SIG-M5 (cell line): ENCODE measurements at places on chromosomes 7 and 10.

GRCh38 chr10:125687507-125688185 is 4.7 kb upstream of the TEX36 start:
- DNase-seq = no peak

DNA sequence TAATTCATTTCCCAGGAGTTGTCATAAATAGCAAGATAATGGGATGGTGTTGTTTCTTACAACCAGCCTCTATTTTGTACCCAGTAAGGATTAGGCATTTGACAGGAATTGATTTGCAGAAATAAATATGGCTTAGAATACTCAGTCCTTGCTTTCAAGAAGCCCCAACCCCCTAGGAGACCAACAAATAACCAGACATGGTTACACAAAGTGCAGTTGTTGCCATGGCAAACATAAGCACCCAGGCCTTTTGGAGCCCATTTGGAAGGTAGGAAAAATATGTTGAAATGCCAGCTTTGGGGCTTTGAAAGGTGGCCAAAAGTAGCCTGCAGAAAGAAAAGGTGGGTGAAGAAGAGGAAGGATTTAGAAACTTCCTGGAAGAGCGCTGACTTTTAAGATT is 397.5 kb downstream of the CDC14C start:
- no peak for DNase-seq

- DNase-seq = no peak
These were observed 615.1 kb downstream of the SUGCT start for GRCh38 chr7:40749877-40750276.

DNA sequence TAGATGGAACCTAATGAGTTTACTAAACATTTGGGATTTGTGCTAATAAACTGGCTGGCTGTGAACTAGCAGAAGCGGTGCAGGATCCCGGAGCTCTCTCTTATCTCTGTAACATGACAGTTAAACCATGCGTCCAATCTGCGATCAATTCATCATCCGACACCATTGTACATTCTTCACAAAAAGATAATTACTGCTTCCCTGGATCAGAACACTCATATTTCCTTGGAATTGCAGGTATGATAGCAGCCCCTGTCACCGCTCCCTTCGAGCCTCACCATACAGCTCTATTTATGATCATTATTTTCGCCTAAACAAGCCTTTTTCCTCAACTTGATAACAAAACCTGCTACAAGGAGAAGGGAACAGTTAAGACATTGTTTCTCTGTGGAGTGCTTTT is 18.5 kb downstream of the EBF3 start:
- no peak for DNase-seq

DNA sequence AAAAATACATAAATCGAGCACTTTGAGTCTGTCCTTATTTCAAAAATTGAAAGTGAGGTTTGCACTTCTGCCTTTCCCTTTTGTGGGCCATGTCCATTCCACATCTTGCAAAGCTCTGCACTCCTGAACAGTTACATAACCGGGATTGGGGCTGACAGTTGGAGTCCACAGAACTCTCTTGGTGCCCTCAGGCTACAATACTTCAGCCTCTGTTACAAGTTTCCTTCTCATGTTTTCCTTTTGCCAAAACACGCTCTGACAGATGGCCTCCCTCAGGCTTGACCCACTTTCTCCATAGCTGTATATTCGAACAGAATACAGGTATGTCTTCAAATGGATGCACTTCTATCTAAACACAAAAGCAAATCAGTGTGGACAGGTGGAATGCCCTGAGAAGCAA is 335.9 kb downstream of the WDR37 start:
- no peak for DNase-seq

- no peak for DNase-seq
These were observed 768.0 kb upstream of the PHF14 start for GRCh38 chr7:10205696-10206095.

- DNase-seq = no peak
These were observed 114.5 kb downstream of the PON1 start for GRCh38 chr7:95209788-95210187.

DNA sequence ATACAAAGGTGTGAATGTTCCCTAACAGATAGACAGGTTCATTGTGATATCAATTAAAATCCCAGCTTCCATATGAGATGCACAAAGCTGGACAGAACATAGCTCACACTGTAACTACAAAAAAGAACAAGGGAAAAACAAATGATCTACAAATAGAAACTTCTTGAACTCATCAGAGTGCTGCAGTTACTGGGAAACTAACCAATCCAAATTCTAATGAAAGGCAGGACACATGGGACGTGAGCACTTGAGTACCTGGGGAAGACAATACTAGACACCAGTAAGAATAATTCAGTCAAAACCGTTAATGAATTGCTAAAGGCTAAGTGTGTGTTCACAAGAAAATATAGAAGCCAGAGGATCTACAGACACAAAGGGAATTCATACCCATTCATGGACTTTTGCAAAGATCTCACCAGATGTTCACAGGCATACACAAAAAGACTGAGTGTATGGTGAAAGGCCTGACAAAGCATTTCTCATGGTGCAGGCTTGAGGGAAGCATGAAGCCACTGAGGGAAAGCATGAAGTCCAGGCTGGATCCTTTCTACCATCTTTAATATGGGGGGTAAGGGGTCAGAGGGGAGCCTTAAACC is 7.8 kb upstream of the GPR22 start:
- no peak for DNase-seq

DNA sequence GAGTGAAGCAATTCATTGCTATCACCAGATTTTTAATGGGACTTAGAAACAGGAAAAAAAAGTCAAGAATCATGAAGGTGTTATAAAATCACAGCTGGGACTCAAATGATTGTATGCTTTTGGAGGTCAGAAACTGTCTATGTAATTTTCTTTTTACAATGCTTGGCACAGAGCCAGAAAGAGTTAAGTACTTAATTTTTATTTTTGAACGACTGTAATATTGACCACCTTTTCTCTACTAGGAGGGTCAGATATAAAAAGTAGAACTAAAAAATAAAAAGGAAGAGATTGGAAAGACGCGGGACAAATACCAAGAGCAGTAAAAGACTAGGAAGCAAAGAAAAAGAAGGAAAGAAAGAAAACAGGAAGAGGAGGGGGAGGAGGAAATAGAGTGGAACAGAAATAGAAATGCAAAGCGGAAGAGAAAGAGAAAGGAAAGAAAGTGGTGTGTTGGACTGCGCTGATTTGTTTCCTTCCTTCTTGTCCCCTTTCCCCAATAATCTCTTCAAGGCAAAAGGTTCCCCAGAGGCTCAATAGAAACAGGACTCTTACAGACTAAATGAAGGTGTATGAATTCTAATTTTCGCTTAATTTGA is 23.2 kb upstream of the C1GALT1 start:
- no peak for DNase-seq

DNA sequence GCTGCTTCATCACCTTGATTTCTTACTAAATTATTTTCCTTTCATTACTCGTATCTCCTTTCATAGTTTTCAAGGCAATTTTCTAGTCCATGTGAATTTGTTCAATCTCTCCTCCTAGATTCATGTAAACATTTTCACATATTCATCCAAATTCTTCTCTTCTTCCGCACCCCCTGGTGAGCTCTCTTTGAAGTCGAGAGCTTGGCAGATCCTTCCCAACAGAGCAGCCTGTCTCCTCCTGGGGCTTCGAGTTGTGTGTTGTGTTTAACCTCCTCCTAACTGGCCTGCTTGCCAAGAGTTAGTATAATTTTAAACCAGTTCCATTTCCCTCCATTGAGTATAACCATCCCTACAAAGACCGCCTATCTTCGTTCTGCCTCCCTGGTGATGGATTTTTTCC is 272.4 kb upstream of the CELF2 start:
- DNase-seq = no peak

- DNase-seq = no peak
These were observed 24.3 kb upstream of the PDZD8 start for GRCh38 chr10:117399341-117400196.

- no peak for DNase-seq
These were observed 12.0 kb downstream of the LSM8 start for GRCh38 chr7:118195837-118196474.

GRCh38 chr10:107727767-107728317 is 563.3 kb upstream of the SORCS1 start:
- DNase-seq = no peak

DNA sequence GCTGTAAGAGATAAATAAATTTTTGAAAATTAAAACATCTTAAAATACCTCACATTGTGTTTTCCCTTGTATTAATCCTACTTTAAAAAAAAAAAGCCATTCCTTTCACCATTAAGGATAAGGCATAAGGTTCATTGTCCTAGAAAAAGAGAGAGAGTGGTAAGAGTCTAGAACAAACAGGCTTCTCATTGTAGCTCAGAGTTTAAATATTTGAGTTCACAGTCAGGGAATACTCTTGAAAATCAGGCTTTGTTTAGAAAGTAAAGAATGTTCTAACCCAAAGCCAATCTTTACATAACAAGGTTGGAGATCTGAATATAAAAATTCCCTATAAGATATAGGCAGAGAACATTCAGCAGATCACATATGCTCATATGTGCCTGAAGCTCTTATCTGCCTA is 40.2 kb upstream of the TES start:
- no peak for DNase-seq

- DNase-seq = no peak
These were observed 52.9 kb downstream of the ELMO1 start for GRCh38 chr7:37395618-37396259.

- DNase-seq = no peak
These were observed 173.4 kb downstream of the ST7 start for GRCh38 chr7:117126676-117127075.

- DNase-seq = no peak
These were observed 31.0 kb upstream of the ABCB4 start for GRCh38 chr7:87506246-87507180.

DNA sequence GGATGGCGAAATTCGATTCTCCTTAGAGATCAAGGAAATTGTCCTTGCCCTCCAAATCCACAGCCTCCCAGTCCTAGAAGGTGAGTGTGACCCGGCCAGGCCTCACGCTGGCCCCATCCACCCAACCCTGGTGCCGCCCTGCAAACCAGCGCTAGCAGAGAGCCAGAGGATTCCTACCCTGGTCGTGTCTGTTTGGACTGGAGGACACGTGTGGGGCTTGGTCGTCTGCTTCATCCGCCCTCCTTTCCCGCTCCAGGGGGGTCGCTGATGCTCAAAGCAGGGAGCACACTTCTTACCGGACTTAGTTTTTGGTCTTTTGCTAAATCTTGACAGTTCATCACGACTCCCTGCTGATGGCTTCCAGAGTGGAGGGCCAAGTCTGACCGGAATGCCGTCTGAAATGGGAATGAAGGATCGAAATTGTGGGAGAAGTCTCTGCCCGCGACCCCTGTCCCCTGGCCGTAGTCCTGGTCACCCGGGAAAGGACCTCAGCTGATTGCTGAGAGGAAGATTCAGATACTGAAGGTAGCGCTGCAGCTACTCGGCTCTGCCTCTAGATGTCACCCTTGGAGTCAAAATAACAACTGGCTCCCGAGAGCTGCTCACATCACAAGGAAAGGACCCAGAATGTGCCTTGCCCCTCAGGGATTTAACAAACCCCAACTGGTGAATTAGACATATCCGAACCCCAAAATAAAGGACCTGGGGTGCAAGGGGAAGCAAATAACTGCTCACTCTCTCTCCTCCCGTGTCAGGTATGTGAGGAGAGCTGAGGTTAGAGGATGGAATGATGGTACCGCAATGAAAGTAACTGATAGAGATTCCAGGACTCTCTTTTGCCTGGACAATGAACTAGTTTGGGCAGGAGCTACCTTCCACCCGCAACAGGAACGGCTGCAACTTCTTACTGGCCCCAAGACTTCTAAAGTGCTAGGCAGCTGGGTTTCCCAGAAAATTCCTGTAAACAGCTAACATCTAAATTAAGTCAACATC is 23.5 kb upstream of the ORC5 start:
- no peak for DNase-seq

DNA sequence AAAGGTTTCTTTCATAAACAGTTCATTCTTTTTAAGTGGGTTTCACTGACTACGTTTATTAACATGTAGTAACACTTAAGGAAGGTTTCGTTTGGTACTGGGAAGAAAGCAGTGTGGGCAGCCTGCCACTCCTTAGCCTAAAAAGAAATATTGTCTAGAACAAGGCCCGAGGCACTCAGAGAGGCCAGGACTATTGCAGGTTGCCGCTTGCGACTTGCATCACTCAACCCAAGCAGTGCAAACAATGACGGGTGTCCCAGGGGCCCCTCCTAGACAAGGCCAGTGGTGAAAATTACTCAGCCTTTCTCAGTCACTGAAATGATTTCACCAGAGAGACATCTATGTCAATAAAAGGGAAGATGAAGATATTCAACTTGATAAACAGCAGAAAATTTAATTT is 243.9 kb downstream of the SNX13 start:
- DNase-seq = peak; percentile 15

DNA sequence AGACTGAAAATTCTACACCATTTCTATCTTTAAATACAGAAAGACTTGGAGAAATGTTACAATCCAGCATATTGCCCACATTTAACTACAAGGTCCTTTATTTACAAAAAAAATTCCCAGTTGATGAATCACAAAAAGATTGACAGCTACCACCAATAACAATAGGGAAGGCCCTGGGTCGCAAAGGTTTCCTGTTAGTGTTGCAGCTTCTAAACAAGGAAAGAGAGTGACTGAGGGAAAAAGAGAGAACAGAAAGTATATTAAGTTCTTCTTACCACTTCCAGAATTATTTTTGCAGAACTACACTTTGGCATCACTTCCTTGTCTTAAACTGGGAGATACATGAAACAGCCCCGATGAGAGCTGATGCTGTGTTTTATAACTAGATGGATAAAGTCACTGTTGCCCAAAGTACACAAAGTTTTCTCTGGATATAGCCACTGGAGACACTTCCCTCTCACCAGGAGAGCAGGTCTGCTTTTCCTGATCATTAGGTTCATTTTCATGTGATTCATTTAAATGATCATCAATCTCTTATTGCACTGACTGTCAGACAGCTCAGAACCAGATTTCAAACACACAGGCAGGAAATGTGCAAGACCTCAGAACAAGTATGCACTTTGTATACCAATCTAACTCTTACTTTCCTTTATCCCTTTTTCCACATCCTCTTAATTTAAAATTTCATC is 57.0 kb downstream of the SHTN1 start:
- peak; percentile 37 for DNase-seq

GRCh38 chr10:30432622-30433305 is 1.2 kb upstream of the MAP3K8 start:
- DNase-seq = no peak
